Caco-2 (cell line): ENCODE measurements at places on chromosomes 3 and 15.
A peak's percentile ranks its signal among the peaks of the same experiment; 100 is the strongest.

DNA sequence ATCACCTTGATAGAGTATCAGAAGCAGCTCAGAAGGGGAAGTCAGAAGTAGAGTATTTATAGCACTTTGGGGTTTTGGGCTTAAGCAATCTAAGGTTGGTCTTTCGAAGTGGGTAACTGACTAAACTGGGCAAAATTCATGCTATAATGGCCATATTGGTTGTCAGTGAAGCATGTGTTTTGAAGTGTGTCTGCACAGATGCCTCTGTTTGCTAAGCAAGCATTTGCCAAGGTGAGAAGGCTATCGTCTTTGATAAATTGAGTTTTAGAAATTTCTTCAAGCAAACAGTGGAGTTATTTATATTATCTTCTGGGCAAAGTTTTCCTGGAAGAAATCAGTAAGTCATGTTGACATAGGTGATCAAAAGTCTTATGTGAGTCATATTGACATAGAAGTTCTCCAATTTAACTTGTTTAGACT lies 412.8 kb upstream of the TGFBR2 start:
- DNase-seq, result peak; percentile 53

DNA sequence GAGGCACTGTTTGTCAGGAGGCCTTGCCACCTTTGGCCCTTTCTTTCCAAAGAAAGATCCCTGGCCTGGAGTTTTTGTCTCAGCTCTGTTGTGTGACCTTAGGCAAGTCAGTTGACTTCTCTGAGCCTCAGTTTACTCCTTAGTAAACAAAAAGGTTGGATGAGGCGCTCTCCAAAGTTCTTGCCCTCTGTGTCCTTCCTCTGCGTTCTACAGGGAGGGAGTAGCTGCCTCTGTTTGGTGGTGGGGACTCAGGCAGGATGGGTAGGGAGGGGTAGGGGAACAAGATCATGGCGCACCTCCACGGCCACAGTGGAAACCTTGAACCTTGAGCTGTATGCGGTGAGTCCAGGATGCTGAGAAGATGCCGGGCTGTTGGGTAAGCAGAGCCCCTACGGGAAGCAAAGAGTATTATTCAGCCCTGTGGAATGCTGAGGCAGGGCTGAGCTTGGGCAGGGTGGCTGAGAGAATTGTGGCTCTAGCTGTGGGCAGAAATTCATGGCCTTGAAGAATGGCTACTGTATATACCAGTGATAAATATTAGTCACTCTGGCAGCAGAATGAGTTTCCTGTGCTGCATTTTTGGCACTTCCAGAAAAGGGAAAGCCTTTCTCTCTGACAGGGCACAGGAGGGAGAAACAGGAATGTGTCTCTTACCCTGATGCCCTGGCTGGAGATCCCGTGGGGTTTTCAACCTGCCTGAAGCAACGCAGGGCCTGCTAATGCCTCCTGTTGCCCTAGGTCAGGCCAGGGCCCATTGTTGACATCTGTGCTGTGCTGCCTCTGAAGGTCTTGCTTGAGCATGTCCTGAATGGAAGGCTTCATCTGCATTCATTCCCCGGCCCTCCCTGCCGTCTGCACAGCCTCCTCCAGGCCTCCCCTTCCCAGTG lies 39.9 kb downstream of the SMAD3 start:
- no peak for DNase-seq

DNA sequence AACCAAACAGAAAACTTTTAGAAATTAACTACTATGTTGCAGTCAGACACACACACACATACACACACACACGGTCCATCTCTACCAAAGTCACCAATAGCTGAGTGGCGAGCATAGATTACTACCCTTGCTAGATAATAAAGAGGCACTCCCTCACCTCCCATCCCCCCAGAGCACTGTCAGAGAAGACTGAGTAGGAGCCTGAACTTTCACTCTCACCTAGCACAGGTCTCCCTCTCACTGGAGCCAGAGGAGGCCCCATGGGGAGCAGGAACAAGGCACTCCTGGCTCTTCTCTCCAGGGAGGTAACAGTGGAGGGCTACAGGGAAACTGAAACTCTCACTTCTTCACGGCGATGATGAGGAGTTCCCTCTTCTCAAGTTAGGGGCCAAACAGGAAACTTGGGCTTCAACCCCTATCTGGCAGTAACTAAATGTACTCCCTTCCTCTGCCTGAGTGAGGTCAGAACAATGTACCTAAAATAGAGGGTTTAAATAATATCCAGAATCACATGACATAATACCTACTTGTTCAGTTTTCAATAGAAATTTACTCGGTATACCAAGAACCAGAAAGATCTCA lies 975.3 kb upstream of the GBE1 start:
- no peak for DNase-seq

GRCh38 chr15:57010724-57011123 lies 92.3 kb downstream of the TCF12 start:
- no peak for DNase-seq

DNA sequence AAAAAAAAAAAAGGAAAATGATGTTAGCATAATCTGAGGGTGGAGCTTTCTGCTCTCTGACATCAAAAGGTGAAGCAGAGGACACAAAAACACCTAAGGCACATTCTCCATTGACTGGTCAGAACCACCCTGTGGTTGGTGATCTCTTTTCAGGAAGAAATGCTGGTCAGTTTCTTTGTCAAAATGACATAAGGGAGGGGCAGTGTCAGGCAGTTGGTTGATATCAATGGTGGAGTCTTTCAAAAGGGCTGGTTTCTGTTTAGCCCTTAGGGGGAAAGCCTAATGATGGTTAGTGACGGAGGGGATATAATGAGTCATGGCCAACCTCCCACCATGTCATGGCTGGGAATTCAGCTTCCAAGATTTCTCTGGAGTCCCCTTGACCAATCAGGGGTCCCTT lies 185.9 kb upstream of the GBE1 start:
- DNase-seq, result no peak

- no peak for DNase-seq
Measured at GRCh38 chr15:85871545-85871944, 76.8 kb upstream of the KLHL25 start.
